ENCODE measurements at places on chromosomes 6 and 20.

- no peak for DNase-seq
These were observed 294.0 kb downstream of the SOX4 start for GRCh38 chr6:21887231-21888185.

GRCh38 chr6:142945446-142946180, 637 bp upstream of the HIVEP2 start:
- DNase-seq = peak; percentile 80

DNA sequence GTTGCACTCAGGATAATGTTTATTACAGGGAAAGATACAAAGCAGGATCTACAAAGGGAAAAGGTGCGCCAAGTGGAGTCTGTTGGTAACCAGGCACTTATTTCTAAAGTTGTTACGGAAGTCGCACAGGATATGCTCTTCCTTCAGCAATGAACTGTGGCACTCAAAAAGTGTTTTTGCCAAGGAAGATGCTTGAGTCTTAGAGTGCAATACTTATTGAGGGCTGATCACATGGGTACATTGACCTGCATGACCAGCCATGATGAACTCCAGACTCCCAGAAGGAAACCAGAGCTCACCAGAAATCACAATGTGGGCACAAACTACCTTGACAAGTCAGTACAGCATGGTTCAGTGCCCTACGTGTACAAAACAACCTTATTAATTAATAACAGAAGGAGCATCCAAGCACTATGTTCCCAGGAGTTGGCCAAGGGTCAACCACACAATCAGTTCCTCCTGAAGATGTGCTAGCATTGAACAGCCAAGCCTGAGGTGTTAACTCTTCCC, 270.7 kb upstream of the TFAP2D start:
- DNase-seq = no peak

- no peak for DNase-seq
These were observed 315.1 kb upstream of the PRND start for GRCh38 chr20:4406627-4407026.

DNA sequence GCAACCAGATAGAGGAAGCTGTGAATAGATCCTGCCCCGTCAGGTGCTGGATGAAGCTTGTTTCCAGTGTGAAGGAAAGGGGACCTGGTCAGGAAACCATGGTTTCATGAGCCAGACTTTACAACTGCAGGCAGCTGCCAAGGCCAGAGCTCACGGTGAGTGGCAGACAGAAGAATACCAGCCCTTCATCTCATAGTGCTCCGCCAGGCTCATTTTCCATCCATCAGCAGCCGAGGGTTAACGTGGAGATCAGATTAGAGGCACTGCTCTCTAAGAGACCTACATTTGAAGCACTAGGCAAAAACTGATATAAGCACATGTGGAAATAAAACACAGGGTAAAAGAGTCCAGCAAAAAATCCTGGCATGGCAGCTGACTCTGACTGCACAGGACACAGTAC, 172.4 kb downstream of the CD24 start:
- no peak for DNase-seq

DNA sequence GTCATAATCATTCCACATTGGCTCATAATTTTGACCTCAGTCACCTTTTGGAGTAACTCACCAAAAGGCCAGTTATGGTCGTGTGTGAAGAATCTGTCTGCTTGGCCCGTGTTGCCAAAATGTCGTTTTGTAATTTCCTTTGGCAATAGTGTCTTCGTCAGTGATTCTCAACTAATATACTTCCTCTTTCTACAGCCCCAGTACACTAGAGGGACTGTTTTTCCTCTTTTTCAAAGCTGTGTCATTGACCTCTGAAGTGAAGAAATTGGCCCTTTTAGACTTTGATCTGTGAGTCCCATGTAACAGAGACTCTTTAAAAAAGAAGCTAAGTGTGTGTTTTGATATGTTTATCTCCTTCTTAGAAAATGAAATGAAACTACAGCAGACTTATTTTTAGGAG, 5.2 kb downstream of the FOXO3 start:
- no peak for DNase-seq

- no peak for DNase-seq
These were observed 36.9 kb downstream of the SNX9 start for GRCh38 chr6:157859775-157860504.

- DNase-seq = no peak
These were observed 18.4 kb upstream of the AKAP7 start for GRCh38 chr6:131116755-131117360.

- DNase-seq = no peak
These were observed 18.4 kb upstream of the SNX9 start for GRCh38 chr6:157804448-157805327.

DNA sequence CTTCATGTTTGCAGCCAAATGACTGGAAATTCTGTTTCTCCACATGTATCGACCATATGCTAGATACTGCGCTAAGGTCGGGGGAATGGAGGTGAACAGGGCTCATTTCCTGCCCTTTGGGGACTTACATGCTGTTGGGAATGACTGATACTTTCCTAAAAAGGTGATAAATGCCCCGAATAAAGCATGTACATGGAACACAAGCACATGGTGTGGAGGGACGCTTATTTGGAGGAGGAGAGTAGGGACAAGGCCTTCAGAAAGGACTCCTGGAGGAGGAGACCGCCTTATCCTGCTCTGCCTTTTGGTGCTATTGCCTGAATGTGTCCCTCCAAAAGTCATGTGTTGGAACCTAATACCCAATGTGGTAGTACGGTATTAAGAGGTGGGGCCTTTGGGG, 344.5 kb downstream of the PRL start:
- no peak for DNase-seq

DNA sequence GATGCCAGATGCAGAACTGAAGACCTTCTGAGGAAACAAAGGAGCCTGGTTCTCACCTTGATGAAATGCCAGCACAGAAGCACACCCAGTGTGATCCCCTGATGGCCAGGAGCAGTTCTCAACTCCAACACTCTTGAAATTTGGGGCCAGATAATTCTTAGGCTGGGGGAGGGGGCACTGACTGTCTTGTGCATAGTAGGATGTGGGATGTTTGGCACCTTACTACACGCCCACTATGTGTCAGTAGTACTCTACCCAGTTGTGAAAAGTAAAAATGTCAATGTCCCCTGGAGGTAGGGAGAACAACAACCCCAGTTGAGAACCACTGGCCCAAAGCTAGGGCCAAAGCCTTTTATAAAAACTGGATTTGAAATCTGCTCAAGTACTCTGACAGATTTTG, 398.3 kb upstream of the ARID1B start:
- no peak for DNase-seq

- DNase-seq = no peak
These were observed 75.3 kb upstream of the CCN6 start for GRCh38 chr6:111978532-111979149.

DNA sequence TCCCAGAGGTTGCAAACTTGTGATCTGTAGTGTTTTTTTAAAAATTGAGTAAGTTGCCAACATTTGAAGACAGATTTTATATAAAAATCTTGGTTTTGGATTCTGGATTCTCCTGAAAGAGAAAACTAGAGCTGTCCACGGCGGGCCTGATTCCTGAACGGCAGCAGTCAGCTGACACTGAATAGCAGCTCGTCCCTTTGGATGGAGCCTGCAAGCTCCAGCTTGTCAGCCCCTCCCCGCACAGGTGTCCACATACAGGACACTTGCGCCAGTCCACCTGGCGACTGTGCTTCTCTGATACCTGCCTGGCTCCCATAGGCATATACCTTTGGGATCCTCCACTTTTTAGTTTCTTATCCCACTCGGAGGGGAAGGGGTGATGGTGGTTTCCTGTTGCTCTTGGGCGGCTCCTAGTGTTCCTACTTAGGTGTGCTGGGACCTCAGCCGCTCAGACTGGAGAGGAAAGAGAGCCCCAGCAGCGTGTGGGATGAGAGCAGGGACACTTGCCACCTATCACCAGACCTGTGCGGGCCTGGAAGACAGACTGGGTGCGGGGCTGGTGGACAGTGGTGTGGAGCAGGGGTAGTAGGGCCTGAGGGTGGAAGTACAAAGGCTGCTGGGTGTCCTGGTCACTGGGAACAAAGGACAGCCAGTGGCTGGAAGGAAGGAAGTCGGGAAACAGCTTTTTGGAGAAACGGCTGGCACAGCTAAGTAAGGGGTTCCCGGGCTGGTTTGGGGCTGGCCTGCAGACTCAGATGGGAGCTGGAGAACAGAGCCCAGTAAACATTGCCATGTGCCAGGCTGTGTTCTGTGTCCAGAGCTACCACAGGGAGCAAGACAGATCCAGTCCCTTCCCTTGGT, 18.3 kb downstream of the GHRH start:
- no peak for DNase-seq

DNA sequence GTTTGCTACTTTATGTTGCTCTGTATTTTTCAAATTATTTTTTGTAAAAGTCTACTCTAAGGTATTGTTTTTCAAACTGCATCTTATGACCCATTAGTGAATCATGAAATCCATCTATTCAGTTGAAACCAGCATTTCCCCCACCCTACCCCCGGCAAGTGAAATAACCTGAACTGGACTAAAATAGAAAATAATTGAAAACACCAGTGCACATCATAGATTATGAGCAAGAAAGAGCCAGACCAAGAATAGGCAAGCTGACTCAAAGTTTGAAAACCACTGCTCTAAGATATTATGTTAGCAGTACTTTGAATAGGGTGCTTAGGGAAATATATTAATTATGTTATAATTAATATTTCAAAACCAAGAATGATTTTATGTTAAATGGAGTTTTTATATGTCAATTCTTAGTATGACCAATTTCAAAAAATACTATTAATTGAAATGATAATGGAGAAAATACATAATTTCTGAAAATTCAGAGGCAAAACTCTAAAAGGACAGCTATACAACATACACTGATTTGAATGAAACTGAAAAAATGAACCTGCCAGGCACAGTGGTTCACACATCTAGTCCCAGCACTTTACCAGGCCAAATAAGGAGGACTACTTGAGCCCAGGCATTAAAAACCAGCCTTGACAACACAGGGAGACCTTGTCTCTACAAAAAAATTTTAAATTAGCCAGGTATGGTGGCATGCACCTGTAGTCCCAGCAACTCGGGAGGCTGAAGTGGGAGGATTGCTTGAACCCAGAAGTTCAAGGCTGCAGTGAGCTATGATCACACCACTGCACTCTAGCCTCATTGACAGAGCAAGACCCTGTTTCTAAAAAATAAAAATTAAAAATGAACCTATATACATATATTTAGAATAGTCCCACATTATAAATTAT, 112.0 kb downstream of the CDK19 start:
- DNase-seq = no peak

DNA sequence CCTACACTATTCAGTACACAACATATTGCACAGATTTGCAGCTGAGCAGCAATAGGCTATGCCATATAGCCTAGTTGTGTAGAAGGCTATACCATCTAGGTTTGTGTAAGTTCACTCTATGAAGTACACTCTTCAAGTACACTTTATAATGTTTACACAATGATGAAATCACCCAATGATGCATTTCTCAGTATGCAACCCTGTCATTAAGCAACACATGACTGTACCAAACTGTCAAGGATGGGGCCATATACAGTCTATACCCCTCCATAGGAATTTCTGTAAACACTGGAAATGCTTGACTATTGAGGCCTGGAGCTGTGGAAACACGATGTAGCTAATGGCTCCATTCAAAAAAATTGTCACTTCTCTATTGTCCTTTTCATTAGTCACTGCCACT, 535.4 kb downstream of the EPM2A start:
- DNase-seq = no peak

GRCh38 chr20:49759266-49759950, 45.7 kb upstream of the B4GALT5 start:
- no peak for DNase-seq

DNA sequence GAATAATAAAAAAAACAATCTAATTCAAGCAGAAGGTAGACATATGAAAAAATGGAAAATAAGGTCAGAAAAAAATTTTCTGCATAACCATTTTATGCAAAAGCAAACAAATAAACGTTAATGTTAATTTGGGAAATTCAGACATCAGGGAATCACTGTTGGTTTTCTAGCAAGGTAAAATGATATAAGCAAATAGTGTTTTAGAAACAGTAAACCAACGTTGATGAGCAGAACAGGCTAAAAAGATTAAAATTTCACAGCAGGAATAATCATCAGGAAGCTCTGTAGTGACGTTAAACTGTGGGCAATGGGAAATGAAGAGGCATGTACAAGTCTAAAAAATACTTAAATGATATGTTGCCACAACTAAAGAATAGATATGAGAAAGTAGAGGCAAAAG, 54.5 kb upstream of the HMGCLL1 start:
- no peak for DNase-seq

DNA sequence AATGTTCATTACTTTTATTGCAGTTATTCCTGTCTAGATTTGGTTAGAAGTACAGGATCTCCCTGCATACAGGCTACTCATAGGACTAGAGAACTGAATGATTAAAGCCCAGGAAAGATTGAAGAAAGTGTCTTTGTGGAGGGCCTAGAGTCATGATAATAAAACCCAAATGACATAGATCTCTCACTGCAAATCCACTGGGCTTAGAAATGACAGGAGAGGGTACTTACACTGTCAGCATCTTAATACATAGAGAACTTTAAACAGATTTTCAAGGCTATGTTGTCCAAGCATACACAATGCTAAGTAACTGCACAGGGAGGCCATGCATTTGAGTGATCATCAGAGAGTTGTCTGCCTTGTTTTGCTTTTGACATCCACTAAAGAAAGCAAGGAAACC, 383.8 kb upstream of the MAP3K7 start:
- no peak for DNase-seq

GRCh38 chr6:75308250-75308988, 23.8 kb upstream of the TMEM30A start:
- no peak for DNase-seq

DNA sequence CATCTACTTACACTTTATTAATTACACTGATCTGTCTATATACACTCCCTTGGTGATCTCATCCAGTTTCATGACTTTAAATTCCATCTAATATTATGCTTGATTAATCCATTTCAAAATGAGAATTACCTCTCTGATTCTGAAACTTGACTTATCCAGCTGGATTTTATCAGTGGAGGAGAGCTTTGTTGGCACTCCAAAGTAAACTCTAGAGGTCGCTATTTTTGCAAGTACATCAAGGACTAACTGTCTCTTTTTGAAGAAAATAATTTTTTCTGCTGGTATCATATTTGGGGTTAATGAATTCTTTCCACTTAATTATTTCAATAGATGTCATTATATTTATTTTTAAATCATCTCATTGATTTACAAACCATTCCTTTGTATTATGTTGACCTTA, 630.3 kb upstream of the MAN1A1 start:
- no peak for DNase-seq

DNA sequence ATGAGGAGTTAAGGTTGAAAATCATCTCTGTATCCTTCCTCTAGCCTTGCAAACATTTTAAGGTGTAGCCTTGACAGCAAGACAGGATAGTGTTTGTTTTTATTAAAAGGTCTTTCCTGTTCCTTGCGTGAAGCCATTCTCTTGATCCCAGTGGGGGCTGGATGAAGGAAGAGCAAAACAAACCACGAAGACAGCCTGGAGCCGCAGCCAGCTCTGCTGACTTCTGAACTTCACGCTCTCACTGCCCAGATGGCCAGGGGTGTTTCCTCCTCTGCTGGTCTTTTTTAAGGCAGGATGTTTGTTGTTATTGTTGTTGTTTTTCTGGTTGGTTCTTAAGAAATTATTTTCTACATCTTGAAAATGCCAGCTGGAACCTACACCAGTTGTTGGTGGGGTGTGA, 156.4 kb downstream of the MTHFD1L start:
- DNase-seq = no peak

- DNase-seq = no peak
These were observed 101.7 kb upstream of the FOXA2 start for GRCh38 chr20:22686097-22686496.

Measured in stimulated activated naive CD8-positive, alpha-beta T cell treated with anti-CD3 and anti-CD28 coated beads, Interleukin-15, amount 100 ng/mL, for 72 hours (primary cell).